ENCODE measurements at places on chromosomes 1 and 21. TPM values are rescaled to one million over a fixed set of nuclear protein-coding genes. Genes with fewer than 3 reads are reported as not detected.
A peak's percentile ranks its signal among the peaks of the same experiment; 100 is the strongest.

- no peak for DNase-seq
- H3K4me1 ChIP-seq = no peaks in the 10 kb centered on the region
- no peaks in the 10 kb centered on the region for H3K27me3 ChIP-seq
- peaks cover 15% of the 10 kb centered on the region for H3K36me3 ChIP-seq
- H3K27ac ChIP-seq = no peak overlapping the region
These were observed 11.3 kb downstream of the NCSTN start for GRCh38 chr1:160354388-160354985.

- H3K4me3 ChIP-seq = no peak overlapping the region
- no peaks in the 10 kb centered on the region for H3K36me3 ChIP-seq
- no peaks in the 10 kb centered on the region for H3K27me3 ChIP-seq
- DNase-seq = no peak
- H3K27ac ChIP-seq = no peak overlapping the region
These were observed 14.1 kb upstream of the ZBTB40 start for GRCh38 chr1:22437573-22437972.

- no peak overlapping the region for H3K27ac ChIP-seq
- H3K4me1 ChIP-seq = no peaks in the 10 kb centered on the region
- no peak overlapping the region for H3K4me3 ChIP-seq
- H3K36me3 ChIP-seq = no peaks in the 10 kb centered on the region
- DNase-seq = no peak
- no peaks in the 10 kb centered on the region for H3K27me3 ChIP-seq
These were observed 137.8 kb downstream of the HIVEP3 start for GRCh38 chr1:41780916-41781315.

- H3K36me3 ChIP-seq = no peaks in the 10 kb centered on the region
- H3K4me3 ChIP-seq = no peak overlapping the region
- no peaks in the 10 kb centered on the region for H3K27me3 ChIP-seq
- no peak overlapping the region for H3K27ac ChIP-seq
- DNase-seq = no peak
These were observed 18.5 kb downstream of the WLS start for GRCh38 chr1:68213843-68214242.

DNA sequence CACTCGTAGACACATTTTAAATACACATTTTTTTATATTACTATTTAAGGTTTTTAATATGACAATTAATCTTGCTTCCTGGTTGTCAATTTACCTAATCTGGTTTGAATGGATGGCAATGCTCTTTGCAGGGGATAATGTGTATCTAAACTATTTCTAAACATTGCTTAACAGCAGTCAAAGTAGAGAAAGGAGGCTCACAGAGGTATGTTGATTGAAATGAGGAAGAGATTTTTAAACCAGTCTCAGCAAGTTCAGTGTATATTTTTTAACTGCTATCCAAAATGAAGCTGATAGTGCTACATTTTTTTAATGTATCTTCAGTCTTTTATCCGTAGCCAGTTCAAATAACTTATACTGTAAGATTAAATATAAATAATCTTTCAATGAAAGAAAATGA lies 17.4 kb downstream of the FMO1 start:
- H3K4me3 ChIP-seq = no peak overlapping the region
- no peak for DNase-seq

DNA sequence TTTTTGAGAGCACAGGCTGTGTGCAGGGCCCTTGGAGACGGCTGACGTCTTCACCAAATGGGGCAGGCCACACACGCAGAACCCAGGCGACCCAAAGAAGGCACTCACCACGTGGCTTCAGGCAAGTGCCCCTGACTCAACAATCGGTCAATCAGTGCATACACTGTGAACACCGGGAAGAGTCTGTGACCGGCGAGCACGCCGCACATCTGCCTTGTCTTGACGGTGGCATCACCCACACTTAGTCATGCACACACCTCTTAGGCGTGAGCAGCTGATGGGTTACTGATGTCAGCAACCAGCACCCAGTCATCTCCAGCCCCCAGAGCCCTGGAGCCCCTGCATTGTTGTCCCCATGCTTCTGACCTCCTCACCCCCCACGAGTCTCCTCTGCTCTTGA lies 4.9 kb upstream of the LRRC3 start:
- no peak overlapping the region for H3K27ac ChIP-seq
- no peak for DNase-seq
- no peaks in the 10 kb centered on the region for H3K36me3 ChIP-seq
- no peaks in the 10 kb centered on the region for H3K27me3 ChIP-seq

- no peaks in the 10 kb centered on the region for H3K27me3 ChIP-seq
- DNase-seq = no peak
- no peaks in the 10 kb centered on the region for H3K4me1 ChIP-seq
- no peak overlapping the region for H3K4me3 ChIP-seq
- H3K27ac ChIP-seq = no peak overlapping the region
These were observed 199.4 kb downstream of the FOXD2 start for GRCh38 chr1:47637111-47637685.

DNA sequence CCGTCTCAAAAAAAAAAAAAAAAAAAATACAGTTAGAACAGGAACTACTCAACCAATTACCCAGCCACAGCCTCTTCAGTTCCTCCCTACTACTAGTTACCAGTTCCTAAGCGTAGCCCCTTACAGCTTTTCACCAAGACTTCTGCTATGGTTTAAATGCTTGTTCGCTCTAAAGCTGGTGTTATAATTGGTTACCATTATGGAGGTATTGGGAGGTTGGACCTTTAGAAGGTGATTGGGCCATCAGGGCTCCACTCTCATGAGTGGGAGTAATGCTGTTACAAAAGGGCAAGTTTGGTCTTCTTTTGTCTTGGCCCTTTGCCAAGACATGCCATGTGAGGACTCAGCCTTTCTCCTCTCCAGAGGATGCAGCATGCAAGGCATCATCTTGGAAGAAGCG lies 3.0 kb upstream of the SMPDL3B start:
- H3K27me3 ChIP-seq = no peaks in the 10 kb centered on the region
- DNase-seq = no peak
- peaks cover 12% of the 10 kb centered on the region for H3K4me1 ChIP-seq
- no peak overlapping the region for H3K4me3 ChIP-seq

- no peaks in the 10 kb centered on the region for H3K27me3 ChIP-seq
- H3K4me3 ChIP-seq = no peak overlapping the region
- H3K36me3 ChIP-seq = no peaks in the 10 kb centered on the region
- no peak overlapping the region for H3K27ac ChIP-seq
- DNase-seq = no peak
- no peaks in the 10 kb centered on the region for H3K4me1 ChIP-seq
These were observed 115.7 kb downstream of the AKT3 start for GRCh38 chr1:243734308-243734695.

GRCh38 chr1:221442056-221442455 lies 299.8 kb downstream of the DUSP10 start:
- H3K4me1 ChIP-seq = no peaks in the 10 kb centered on the region
- no peaks in the 10 kb centered on the region for H3K36me3 ChIP-seq
- no peak for DNase-seq
- no peak overlapping the region for H3K27ac ChIP-seq

GRCh38 chr1:109850194-109850593 lies 60.5 kb upstream of the CSF1 start:
- H3K4me3 ChIP-seq = no peak overlapping the region
- no peaks in the 10 kb centered on the region for H3K4me1 ChIP-seq
- no peaks in the 10 kb centered on the region for H3K36me3 ChIP-seq
- H3K27ac ChIP-seq = peak overlapping the region; percentile 51

DNA sequence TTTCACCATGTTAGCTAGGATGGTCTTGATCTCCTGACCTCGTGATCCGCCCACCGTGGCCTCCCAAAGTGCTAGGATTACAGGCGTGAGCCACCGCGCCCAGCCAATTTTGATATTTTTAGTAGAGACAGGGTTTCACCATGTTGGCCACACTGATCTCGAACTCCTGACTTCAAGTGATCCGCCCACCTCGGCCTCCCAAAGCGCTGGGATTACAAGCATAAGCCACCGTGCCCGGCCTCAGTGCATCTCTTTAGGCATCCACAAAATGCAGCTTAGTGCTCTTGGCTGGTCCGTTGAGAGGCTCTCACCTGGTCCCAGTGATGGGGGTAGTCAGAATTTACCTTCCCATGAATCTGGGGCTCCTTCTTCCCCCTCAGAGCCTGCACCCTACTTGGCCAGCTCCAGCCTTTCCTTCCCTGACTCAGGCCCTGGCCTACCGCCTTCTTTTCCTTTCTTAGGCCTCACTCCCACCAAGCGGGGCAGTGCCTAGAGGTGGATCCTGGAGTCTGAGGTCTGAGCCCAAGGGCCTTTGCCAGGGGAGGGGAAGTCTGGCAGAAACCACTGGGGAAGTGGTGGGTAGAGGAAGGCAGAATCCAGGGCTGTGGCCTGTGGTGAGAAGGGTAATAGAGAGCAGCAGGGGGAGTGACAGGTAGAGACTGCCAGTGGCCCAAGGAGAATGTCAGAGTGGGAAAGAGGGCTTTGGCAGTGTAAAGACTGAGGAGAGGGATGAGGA lies 3.7 kb downstream of the LENEP start:
- no peaks in the 10 kb centered on the region for H3K36me3 ChIP-seq
- no peak for DNase-seq
- no peaks in the 10 kb centered on the region for H3K27me3 ChIP-seq
- H3K27ac ChIP-seq = no peak overlapping the region
- peaks cover 16% of the 10 kb centered on the region for H3K4me1 ChIP-seq

DNA sequence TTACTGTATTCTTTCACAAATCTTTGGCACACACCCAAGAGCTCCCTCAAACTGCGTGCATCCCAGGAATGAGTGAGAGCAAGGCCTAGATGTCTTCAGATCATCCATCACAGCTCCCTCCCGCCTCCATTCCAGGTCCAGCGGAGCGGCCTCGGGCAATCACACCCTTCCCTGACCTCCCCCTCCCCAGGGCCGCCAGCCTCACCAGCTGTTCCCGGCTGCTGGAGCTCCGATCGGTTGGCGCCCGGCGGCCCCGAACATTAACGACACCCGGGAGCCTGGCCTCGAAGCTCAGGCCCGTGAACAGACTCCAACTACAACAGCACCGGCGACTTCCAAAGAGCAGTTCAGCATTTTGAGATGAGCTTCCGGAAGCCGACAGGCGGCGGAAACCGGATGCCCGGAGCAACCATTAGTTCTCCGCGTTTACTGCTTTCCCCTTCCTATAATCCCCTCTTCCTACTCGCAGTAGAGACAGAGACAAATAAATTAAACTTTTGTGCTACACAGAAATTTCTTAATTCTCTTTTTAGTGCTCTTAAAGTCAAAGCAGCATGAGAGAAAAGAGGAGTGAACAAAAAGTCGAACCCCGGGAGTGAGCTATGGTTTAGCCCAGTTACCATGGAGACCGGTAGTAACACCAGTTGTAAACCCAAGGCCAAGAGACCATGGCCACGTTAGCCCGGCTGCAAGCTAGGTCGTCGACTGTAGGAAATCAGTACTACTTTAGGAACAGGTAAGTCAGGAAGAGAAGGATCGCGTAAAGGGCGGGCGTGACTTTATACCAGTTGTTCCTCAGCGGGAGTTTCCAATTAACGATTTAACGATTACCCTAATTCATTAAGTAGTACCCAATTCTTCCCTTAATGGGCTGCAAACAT lies at the start of the genes GPATCH2 and SPATA17:
Gene GPATCH2 (minus strand): TSS at position 380 of the 881 bp plus-strand sequence. CDS start 119 bp downstream, at position 261.
Gene SPATA17 (plus strand): TSS at position 634 of the 881 bp plus-strand sequence. CDS start 35 bp downstream, at position 669.
- peak within 1 kb of the TSS; percentile 100 for H3K27ac ChIP-seq
- peak; percentile 86 for DNase-seq
- peaks cover 16% of the 10 kb centered on the region for H3K4me1 ChIP-seq

- no peaks in the 10 kb centered on the region for H3K36me3 ChIP-seq
- no peak overlapping the region for H3K27ac ChIP-seq
- DNase-seq = no peak
- H3K4me3 ChIP-seq = no peak overlapping the region
These were observed 32.1 kb downstream of the FOXD2 start for GRCh38 chr1:47469910-47470309.

The ZBTB21 gene
- 17.9 TPM for total RNA-seq

GRCh38 chr1:100607628-100608240 lies 69.8 kb downstream of the GPR88 start:
- DNase-seq = no peak
- no peak overlapping the region for H3K27ac ChIP-seq
- H3K27me3 ChIP-seq = no peaks in the 10 kb centered on the region
- no peak overlapping the region for H3K4me3 ChIP-seq

DNA sequence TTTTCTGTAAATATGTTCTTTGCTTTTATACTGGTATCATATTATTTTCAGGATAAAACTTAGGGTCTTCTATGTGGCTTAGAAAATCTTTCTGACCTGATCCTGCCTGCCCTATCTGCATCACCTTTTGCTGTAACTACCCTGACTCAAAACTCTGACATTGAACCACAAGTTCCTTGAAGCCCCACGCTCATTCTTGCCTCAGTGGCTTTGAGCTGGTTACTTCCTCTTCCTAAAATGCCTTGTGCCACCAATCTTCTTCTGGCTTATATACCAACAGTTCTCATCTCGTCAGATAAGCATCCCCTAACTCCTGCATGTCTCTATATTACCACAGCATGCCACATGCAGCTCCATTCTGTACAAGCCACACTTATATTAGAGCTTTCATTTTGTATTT lies 84.5 kb upstream of the LRRC7 start:
- no peak overlapping the region for H3K4me3 ChIP-seq
- no peak for DNase-seq
- H3K4me1 ChIP-seq = no peaks in the 10 kb centered on the region
- no peaks in the 10 kb centered on the region for H3K36me3 ChIP-seq

DNA sequence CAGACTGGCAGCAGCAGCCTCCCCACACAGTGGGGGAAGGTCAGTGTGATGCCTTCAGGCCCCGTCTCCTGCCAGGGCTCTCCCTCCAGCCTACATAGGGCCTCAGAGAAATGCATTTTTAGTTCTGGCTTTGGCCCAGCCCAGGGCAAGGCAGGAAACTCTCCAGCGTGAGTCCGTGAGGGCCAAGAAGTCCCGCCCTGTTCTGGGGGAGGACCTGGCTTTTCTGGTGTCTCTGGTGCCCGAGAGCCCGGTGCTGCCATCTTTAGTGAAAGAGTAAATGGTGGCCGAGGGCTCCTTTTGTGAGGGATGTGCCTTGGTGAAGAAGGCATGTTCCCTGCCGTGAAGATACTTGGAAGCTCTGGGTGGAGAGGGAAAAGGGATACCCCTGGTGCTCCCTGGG lies 14.8 kb upstream of the DIP2A start:
- no peaks in the 10 kb centered on the region for H3K4me1 ChIP-seq
- no peak overlapping the region for H3K4me3 ChIP-seq
- H3K27ac ChIP-seq = no peak overlapping the region
- H3K36me3 ChIP-seq = no peaks in the 10 kb centered on the region
- no peak for DNase-seq
